Caudate nucleus (tissue), 63 donors: ENCODE measurements at places on chromosomes 11 and 22.

DNA sequence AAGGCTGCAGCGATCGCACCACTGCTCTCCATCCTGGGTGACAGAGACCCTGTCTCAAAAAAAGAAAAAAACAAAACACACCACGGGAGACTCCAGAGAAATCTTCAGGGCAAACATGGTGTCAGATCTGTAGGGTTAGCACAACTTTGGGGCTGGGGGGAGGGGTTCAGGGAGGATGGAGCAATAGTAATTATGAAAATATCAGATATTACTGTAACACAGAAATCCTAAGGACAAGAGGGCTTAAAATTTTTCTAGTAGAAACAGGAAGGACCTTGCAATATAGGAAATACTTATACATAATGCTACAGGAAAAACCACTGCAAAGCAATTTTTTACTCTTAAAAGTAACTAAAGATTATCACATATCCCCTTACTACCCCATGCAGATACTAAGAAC, 13.8 kb downstream of the EIF4ENIF1 start:
- no peak for DNase-seq

GRCh38 chr11:32953700-32954099, 61.1 kb downstream of the QSER1 start:
- DNase-seq, result no peak

GRCh38 chr11:78622666-78623065, 48.0 kb upstream of the NARS2 start:
- DNase-seq, result no peak

- no peak for DNase-seq
These were observed 1.2 kb upstream of the ZBTB3 start for GRCh38 chr11:62755086-62755615.

GRCh38 chr11:68897441-68897840, 6.2 kb downstream of the MRPL21 start:
- no peak for DNase-seq

- no peak for DNase-seq
These were observed 746 bp upstream of the CALCB start for GRCh38 chr11:15072551-15073143.

DNA sequence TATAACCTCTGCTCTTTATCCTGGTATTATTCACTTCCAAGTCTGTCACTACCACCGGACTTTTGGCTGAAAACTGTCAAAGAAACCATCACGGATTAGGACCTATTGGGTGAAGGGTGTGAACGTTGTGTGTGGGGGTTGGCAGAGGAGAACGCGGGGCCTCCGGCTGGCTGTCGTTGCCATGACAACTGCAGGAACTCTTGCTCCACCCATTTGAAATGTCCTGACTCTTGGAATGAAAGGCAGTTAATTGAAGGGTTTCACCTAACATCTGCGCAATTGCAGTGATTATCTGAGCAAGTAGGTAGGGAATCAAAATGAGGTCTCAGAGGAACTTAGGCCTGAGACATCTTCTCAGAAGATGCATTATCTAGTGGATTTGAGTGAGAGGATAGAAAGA, 60.9 kb upstream of the CLMP start:
- DNase-seq, result no peak

- DNase-seq, result no peak
These were observed 149.6 kb upstream of the MTMR2 start for GRCh38 chr11:96073536-96073935.

GRCh38 chr11:121448011-121448410, 4.1 kb upstream of the SORL1 start:
- DNase-seq, result no peak

GRCh38 chr11:101721270-101721669, 137.5 kb upstream of the TRPC6 start:
- no peak for DNase-seq

- no peak for DNase-seq
These were observed 4.6 kb upstream of the APOL4 start for GRCh38 chr22:36206255-36206654.

- no peak for DNase-seq
These were observed 890 bp upstream of the GLYATL1 start for GRCh38 chr11:58938398-58938797.

GRCh38 chr11:62556108-62556874, 9.7 kb upstream of the AHNAK start:
- no peak for DNase-seq
